ENCODE measurements at places on chromosomes 6 and 20. TPM values are rescaled to one million over a fixed set of nuclear protein-coding genes. Genes with fewer than 3 reads are reported as not detected.

SOX4 gene
- 67.0 TPM for total RNA-seq

DNA sequence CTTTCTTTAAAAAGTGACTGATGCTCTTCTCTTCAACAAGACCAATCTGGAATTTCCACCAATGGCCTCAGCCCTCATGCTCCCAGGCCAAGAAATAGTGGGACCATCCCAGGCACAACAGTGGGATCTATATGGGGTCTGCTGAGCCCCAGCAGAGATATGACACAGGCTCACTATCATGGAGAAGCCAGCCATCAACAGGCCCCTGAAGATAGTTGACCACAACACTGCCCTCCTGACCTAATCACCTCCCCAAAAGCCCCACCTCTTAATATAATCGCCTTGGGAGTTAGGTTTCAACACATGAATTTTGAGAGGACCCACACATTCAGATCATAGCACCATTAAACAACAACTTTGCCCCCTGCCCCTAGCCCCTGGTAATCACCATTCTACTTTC is 16.8 kb upstream of the MCM3 start:
- no peak overlapping the region for H3K27ac ChIP-seq
- H3K36me3 ChIP-seq = no peaks in the 10 kb centered on the region
- no peaks in the 10 kb centered on the region for H3K27me3 ChIP-seq
- H3K4me3 ChIP-seq = no peak overlapping the region
- H3K4me1 ChIP-seq = no peaks in the 10 kb centered on the region
- DNase-seq = no peak

DNA sequence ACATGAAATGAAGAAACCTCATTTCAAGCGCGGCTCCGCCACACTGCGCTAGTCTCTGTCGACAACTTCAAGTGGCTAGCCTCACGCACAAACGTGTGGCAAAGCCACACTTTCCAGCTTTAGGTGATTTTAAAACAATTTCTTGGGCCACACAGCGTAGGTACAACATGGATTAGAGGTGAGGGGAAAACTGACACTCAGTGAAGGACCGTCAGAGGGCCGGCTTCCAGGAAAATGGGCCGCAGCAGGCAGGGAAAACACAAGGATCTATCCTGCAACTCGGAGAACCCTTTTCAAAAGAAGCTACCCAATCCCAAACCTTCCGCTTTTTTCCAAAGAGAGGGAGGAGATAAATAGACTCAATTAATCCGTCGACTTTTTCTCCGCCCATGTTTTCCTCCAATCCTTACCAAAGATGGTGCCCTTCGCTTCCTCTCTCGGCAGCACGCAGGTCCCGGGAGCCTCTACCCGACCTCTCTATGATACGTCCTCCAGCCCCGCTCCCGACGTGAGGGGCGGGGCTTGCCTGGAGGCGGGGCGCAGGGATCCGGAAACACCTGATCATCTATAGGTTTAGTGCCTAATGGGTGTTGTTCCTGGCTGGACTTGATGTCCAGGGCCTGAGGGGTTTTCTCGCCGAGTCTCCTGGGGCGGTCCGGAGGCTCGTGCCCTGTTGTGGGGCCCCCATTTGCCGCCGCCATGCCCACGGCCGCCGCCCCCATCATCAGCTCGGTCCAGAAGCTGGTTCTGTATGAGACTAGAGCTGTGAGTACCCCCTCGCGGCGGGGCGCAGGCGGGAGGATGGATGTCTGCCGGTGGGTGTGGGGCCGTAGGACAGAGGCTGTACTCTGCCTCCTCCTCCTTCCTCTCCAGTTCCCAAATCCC is at the start of the genes AK9 and FIG4:
Gene AK9 (minus strand): TSS at position 466 of the 885 bp plus-strand sequence. CDS start 15,457 bp downstream, outside the sequence.
Gene FIG4 (plus strand): TSS at position 560 of the 885 bp plus-strand sequence. CDS start 140 bp downstream, at position 700.
- H3K4me3 ChIP-seq = peak within 1 kb of the TSS; percentile 73
- peaks cover 28% of the 10 kb centered on the region for H3K4me1 ChIP-seq
- peak within 1 kb of the TSS; percentile 43 for H3K27ac ChIP-seq
- no peaks in the 10 kb centered on the region for H3K36me3 ChIP-seq

DNA sequence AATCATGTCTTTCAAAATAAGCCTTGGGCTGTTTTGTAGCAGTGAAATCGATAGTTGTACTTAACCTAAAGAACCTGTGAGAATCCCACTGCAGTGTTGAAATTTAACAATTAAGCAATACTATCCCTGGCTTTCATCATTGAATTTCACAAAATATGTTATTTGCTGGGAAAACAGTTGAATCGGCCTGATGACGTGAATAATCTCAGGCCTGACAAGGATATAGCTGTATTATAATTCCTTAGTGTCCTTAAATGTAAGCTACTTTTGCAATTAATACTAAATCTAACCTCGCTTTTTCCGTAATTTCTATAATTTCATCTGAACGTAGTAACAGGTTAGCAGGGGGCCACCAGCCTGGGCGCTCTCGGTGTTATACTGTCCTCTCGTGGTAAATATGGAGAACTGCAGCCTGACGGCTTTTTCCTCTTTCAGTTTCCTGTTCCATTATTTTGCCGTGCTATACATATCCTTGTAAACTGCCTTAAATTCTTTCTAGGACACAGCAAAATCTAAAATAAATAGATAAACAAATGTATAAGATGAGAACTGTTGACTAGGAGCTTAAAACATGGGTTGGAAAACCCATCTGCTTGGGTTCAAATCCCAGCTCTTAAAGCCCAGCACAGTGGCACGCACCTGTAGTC is 24.0 kb downstream of the MTFR2 start:
- no peak overlapping the region for H3K27ac ChIP-seq
- no peaks in the 10 kb centered on the region for H3K4me1 ChIP-seq
- DNase-seq = peak; percentile 36
- no peaks in the 10 kb centered on the region for H3K36me3 ChIP-seq

SLC4A11 gene
- total RNA-seq = 22.7 TPM

Data from HCT116 (cell line).